Activated CD4-positive, alpha-beta memory T cell treated with anti-CD3 and anti-CD28 coated beads for 36 hours (primary cell): ENCODE measurements at places on chromosomes 1 and 21. TPM values are rescaled to one million over a fixed set of nuclear protein-coding genes. Genes with fewer than 3 reads are reported as not detected.

GRCh38 chr1:110570307-110570706 lies 35.9 kb downstream of the KCNA2 start:
- H3K27me3 ChIP-seq: peaks cover 13% of the 10 kb centered on the region
- H3K36me3 ChIP-seq: no peaks in the 10 kb centered on the region
- H3K4me1 ChIP-seq: no peaks in the 10 kb centered on the region
- DNase-seq: no peak
- no peak overlapping the region for H3K27ac ChIP-seq

DNA sequence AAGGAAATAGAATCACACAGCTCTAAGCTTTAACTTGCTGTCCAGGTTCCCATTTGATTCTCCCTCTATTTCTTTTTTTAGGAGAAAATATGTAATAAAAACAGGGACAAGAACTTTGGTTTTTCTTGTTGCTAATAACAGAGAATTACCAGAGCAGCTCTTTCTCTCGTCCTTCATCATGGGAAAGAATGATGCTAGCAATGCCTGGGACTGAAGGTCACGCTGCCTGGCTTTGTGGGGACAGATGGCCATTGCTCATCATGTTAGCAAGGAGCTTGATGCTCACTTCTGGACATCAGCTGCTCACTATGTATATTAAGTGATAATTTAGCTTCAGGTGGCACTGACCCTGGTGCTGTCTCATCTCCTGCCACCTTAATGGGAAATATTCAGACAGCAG lies 77.3 kb upstream of the AKT3 start:
- H3K4me3 ChIP-seq: no peak overlapping the region
- H3K27ac ChIP-seq: no peak overlapping the region
- H3K36me3 ChIP-seq: no peaks in the 10 kb centered on the region

DNA sequence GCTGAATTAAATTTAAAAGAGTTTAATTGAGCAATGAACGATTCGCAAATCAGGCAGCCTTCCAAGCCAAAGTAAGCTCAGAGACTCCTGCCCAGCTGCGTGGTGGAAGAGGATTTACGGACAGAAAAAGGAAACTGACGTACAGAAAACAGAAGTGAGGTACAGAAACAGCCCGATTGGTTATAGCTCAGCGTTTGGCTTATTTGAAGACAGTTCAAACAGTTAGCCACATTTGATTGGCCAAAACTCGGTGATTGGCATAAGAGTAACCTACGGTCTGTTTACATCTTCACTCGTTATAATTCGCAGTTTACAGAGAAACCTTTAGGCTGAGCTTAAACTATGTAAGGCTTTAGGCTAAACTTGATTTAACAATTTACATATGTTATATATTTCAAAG lies 46.9 kb downstream of the CR1L start:
- no peaks in the 10 kb centered on the region for H3K4me1 ChIP-seq
- no peak overlapping the region for H3K4me3 ChIP-seq
- DNase-seq: no peak
- H3K27ac ChIP-seq: no peak overlapping the region
- no peaks in the 10 kb centered on the region for H3K36me3 ChIP-seq

DNA sequence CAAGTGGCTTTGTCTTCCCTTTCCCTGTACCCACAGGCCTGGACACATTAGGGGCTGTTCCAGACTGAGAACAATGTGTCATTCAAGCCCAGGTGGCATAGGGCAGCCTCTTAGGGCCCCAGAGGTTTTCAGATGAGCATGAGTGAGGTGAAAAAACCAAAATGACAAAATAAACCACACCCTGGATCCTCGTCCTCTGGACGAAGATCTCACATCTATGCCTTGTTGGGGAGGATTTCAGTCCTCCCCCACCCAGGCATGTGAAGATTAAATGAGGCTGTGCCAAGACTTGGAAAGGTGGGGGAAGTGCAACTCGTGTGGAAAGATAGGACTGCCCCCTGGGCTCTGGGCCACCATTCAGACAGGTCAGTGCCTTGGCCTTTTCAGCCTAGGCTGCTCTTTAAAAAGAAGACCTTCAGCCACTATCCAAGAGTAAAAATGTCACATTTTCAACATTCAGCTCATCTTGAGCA lies 32.8 kb upstream of the IL19 start:
- H3K27me3 ChIP-seq: no peaks in the 10 kb centered on the region
- peak; percentile 78 for DNase-seq
- peaks cover 17% of the 10 kb centered on the region for H3K36me3 ChIP-seq
- H3K4me3 ChIP-seq: no peak overlapping the region
- H3K4me1 ChIP-seq: peaks cover 86% of the 10 kb centered on the region
- H3K27ac ChIP-seq: peak overlapping the region; percentile 64

GRCh38 chr1:235415008-235415904 lies 48.0 kb downstream of the TBCE start:
- H3K4me1 ChIP-seq: peaks cover 2% of the 10 kb centered on the region
- no peak overlapping the region for H3K27ac ChIP-seq
- H3K27me3 ChIP-seq: no peaks in the 10 kb centered on the region
- no peak overlapping the region for H3K4me3 ChIP-seq

DNA sequence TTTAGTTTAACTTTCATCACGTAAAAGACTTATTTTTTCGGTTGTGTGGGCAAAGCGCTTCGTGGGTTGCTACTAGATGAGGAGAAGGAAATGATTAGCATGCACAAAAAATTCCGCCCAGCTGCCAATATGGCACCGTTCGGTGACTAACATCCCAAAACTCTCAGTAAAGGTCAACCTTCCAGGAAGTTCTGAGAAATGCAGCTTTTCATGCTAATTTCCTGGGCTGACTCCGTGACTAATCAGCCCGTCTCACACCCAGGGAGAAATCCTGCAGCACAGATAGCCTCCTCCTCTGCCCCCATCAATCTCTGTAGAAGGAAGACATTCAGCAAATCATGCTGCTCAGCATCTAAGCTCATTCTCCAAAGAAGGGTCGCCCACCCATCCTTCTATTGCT lies 34.1 kb downstream of the TMCO4 start:
- peaks cover 20% of the 10 kb centered on the region for H3K4me1 ChIP-seq
- H3K27me3 ChIP-seq: no peaks in the 10 kb centered on the region
- peak; percentile 77 for DNase-seq

- H3K27ac ChIP-seq: no peak overlapping the region
- DNase-seq: no peak
- no peaks in the 10 kb centered on the region for H3K36me3 ChIP-seq
- H3K4me3 ChIP-seq: no peak overlapping the region
- H3K27me3 ChIP-seq: peaks cover 18% of the 10 kb centered on the region
- H3K4me1 ChIP-seq: peaks cover 2% of the 10 kb centered on the region
Observed at GRCh38 chr1:205563927-205564441, 59.5 kb downstream of the CDK18 start.

DNA sequence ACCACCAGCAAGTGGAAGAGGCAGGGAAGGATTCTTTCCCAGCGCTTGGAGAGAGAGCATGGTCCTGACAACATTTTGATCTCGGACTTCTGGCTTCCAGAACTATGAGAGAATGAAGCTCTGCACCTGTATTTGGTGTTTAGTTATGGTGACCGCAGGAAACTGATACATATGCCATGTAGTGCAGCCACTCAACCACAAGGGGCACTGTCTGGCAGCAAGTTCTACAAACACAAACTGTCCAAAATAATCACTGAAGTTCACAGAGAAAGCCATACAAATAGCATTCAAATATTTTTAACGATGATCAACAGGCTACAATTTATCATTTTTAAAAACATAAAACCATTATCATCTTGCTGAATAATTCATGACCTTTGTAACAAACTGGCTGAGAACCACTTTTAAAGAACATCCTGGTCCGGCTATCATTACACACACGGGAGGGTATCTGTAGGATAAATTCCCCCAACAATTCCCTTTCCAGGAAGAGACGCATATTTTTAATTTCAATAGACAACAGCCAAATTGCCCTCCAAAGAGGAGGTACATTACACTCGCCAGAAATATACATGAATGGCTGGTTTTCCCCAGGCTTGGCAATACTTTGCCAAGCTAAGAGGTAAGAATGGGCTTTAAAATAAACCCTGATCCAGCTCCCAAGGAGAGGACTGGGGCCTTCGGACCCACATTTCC lies 9.2 kb upstream of the CBR3 start:
- H3K27ac ChIP-seq: no peak overlapping the region
- no peak overlapping the region for H3K4me3 ChIP-seq
- no peaks in the 10 kb centered on the region for H3K36me3 ChIP-seq
- H3K27me3 ChIP-seq: no peaks in the 10 kb centered on the region
- DNase-seq: peak; percentile 70

KCNC4 gene
- total RNA-seq: 15.0 TPM

SPRTN gene
- total RNA-seq: 11.0 TPM

DNA sequence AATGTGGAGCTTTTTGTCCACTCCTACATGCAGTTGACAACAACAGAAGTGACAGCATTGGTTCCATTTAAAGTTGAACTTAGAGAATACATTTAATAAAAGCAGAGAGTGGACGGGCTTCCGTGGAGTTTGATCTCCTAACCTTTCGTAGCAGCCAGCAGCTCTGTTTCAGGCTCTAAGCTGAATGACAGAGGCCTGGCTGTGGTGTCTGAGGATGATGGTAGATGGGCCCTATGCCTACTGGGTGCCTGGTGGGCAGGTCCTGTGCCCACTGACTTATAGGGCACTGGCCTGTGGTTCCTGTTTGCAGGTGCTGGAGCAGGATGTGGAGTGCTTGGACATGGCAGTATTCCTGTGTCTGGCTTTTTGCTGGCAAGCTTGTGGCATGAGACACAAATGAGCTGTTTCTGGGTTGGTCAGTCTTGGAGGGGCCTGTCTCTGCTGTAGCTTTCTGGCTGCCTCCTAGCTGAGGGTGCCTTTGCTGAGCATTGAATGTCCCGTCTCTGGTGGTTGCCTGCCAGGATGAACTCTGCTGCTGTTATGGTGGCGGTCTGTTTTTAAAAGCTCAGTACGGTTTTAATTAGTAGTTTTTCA lies 54.6 kb downstream of the PRDM2 start:
- peaks cover 29% of the 10 kb centered on the region for H3K36me3 ChIP-seq
- peaks cover 82% of the 10 kb centered on the region for H3K4me1 ChIP-seq
- no peak overlapping the region for H3K4me3 ChIP-seq
- H3K27me3 ChIP-seq: no peaks in the 10 kb centered on the region

PTGS2 gene
- total RNA-seq: 2.8 TPM

DNA sequence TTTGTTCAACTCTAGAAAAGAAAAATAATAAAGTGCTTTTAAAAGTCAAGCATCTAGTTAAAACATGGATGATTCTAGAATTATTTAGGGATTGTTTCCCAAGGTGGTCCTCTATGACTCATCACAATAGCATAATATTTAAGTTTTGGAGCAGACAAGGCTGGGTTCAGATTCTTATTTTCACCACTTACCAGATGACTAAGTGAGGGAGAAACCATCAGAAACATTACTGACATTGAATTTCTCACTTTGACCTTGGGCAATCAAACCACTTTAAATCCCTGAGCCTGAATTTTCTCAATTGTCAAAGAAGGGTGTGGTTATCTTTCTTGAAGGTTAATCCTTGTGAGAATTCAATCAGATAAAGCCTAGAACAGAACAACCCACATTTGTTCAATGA lies 102.5 kb upstream of the PTGFR start:
- no peak overlapping the region for H3K27ac ChIP-seq
- H3K4me3 ChIP-seq: no peak overlapping the region
- no peaks in the 10 kb centered on the region for H3K4me1 ChIP-seq
- no peak for DNase-seq
- H3K27me3 ChIP-seq: no peaks in the 10 kb centered on the region
- H3K36me3 ChIP-seq: no peaks in the 10 kb centered on the region

PKP1 gene
- total RNA-seq: not detected

ARHGAP30 gene
- total RNA-seq: 178 TPM

- no peaks in the 10 kb centered on the region for H3K36me3 ChIP-seq
- H3K27me3 ChIP-seq: no peaks in the 10 kb centered on the region
- peaks cover 3% of the 10 kb centered on the region for H3K4me1 ChIP-seq
- DNase-seq: no peak
Observed at GRCh38 chr21:43816611-43817071, 27.3 kb downstream of the RRP1 start.

DNA sequence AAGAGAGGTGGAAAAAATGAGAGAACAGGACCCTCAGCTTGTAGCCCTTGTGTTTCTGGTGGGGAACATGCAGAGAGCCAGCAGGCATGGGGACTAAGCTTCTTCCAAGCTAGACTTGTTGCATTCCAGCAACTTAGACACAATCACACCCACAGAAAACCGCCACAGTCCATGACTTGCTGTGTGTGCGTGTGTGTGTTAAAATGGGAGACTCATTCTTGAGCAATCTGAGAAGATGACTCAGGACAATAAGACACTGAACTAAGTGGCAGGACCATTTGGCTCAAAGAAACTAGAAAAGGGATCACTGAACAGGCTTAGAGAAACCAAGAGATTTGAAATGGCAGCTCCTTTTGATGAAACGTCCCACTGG lies 78.0 kb downstream of the HLX start:
- H3K4me1 ChIP-seq: no peaks in the 10 kb centered on the region
- peaks cover 1% of the 10 kb centered on the region for H3K27me3 ChIP-seq
- no peak overlapping the region for H3K27ac ChIP-seq
- H3K36me3 ChIP-seq: no peaks in the 10 kb centered on the region
- H3K4me3 ChIP-seq: no peak overlapping the region

DNA sequence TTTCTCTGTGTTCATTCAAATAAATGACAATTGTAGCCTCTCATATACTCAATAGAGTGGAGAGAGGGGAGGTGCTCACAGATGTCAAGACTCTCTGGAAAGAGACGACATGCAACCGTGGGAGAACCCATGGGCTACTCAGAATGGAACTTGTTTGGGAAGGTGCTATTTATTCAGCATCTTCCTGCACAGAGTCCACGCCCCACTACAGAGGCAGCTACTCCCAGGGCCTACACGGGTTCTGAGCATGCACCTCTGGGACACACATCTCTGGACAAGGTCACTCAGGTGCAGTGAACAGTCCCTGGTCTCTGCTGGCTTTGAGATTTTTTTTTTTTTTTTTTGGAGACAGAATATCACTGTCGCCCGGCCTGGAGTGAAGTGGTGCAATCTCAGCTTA lies 64.1 kb downstream of the NID1 start:
- H3K36me3 ChIP-seq: no peaks in the 10 kb centered on the region
- no peak overlapping the region for H3K4me3 ChIP-seq
- peak; percentile 22 for DNase-seq
- H3K27ac ChIP-seq: peak overlapping the region; percentile 89
- no peaks in the 10 kb centered on the region for H3K27me3 ChIP-seq
- peaks cover 53% of the 10 kb centered on the region for H3K4me1 ChIP-seq

- no peak overlapping the region for H3K4me3 ChIP-seq
- no peaks in the 10 kb centered on the region for H3K4me1 ChIP-seq
- no peak overlapping the region for H3K27ac ChIP-seq
- DNase-seq: no peak
- no peaks in the 10 kb centered on the region for H3K27me3 ChIP-seq
Observed at GRCh38 chr1:232845406-232845955, 40.3 kb downstream of the MAP10 start.

TBX19 gene
- 2.3 TPM for total RNA-seq

KCNA2 gene
- 0.36 TPM for total RNA-seq
